ENCODE measurements at places on chromosomes 1 and 21.

DNA sequence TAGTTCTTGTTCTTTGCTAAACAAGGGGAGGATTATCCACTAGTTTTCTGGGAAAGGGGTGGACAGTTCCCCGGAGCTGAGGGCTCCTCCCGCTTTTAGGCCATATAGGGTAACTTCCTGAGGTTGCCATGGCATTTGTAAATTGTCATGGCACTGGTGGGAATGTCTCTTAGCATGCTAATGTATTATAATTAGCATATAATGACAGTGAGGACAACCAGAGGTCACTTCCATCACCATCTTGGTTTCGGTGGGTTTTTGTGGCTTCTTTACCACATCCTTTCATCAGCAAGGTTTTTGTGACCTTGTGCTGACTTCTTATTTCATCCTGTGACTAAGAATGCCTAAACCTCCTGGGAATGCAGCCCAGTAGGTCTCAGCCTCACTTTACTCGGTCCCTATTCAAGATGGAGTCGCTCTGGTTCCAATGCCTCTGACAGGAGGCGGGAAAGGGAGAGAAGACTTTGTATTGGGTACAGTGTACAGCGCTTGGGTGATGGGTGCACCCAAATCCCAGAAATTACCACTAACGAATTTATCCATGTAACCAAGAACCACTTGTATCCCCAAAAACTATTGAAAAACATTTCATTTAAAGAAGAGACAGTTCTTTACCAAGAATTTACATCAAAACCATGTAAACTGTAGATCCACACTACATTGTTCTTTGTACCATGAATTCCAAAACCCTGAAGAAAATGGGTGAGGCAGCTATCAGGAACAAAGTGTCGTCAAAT lies 8.7 kb upstream of the SLC2A5 start:
- DNase-seq, result no peak

- no peak for DNase-seq
These were observed 21.1 kb downstream of the PROX1 start for GRCh38 chr1:214008791-214009422.

DNA sequence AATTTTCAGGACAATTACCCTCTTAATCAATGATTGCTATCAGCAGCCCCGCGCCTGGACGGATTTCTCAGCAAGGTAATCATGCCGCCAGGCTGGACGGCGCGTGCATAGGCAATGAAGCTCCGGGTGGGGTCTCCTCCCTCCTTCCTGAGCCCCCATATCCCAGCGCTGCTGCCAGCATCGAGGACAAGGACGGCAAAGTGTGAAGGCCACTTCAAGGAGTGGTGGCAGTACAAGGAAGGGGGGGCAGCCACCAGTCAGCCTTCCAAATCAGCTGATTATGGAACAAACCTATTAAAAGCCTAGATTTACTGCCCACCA lies 51.1 kb downstream of the DMAP1 start:
- no peak for DNase-seq

- DNase-seq, result no peak
These were observed 60.4 kb downstream of the NME7 start for GRCh38 chr1:169307176-169307575.

DNA sequence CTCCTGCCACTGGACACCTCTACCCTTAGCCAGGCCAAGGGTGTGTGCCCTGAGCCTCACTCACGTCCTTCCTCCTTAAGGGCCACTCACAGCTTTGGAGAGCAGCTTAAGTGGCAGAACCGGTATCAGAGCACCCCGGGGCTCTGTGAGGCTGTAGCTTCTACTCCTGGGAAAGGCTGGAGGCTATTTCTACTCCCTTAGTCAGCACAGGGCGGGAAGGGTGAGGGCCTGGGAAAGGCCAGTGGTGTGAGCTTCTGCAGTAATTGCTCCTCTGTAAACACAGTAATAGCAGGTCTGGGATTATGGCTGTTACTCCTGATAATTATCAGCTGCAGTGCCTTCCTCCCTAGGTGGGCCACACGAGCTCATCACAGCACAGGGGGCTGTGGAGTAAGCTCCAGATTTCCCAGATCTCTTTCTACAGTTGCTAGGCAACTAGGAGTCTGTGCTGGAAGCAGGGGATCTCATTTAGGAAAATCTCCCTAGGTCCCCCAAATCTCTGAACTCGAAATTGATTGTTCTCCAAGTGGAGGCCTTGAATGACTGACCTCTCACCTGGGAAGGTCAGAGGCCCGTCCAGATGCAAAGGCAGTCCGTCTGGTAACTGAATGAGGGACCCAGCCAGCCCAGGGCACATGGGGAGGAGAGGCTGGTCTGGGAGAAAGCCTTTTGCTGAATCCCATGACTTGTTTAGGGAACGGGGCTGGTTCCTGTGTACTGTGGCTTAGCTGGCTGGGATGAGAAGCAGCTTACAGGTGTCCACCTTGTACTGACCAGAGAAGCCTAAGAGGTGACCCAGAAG lies 29.3 kb downstream of the IER5 start:
- DNase-seq, result no peak

DNA sequence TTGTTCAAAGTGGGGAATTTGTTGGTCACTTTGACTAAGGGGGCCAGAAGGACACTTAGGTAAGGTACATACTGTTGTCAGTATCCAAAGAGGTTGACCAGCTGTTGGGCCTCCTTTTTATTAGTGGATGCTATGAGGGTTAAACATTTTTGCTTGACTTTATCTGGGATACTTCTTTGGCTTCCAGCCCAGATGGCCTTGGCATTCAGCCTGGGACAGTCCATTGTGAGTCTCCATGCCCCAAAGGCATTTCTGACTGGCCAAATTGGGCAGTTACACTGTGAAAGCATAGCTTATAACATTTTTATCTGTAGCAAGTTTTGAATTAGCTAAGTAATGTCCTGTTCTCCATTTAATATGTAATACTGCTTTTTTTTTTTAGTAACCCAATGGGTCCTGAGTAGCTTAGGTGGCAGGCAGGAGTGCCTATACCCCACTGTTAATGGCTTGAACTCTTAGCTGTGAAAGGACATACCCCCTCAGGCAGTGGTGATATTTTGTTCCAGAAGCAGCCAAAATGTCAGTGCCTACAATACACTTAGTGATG lies 35.4 kb upstream of the CD1D start:
- DNase-seq, result no peak

DNA sequence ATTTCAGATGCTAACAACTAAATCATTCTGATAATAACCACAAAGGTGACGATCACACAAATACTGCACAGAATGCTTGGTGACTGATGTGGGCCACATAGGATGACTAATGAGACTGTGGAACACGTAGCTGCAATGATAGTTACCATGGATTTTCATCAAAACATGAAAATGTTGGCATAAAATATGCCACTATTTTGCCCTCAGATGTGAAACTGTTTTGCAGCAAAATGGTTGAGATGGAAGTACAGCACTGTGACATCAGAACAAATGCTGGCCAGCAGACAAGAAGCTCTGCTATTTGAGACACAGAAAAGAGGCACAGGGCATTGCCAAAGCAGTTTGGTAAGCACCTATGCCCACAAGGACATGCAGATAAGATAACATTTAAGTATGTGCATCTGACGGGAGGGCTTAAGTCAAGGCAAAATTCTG lies 83.8 kb downstream of the NIBAN1 start:
- DNase-seq, result no peak

GRCh38 chr1:30680429-30680828 lies 43.0 kb downstream of the MATN1 start:
- no peak for DNase-seq

DNA sequence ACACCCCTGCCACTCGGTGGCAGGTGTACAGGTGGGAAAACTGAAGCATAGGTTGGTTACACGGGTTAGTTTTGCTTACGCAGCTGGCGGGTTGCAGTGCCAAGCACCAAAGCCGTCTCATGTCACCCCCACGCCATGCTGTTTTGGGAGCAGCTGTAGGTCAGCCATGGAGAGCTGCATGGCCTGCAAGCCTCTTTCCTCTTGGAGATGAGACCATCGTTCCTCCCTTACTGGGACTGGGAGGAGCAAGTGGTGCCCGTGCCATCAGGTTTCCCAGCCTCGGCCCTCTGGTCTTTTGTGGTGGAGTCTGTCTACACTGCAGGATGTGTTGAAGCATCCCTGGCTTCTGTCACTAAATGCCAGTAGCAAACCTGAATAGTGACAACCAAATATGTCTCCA lies 46.9 kb downstream of the AJAP1 start:
- no peak for DNase-seq

GRCh38 chr1:55579332-55580001 lies 364.3 kb upstream of the USP24 start:
- no peak for DNase-seq

All from activated gamma-delta T cell (primary cell).